ENCODE measurements at places on chromosomes 1 and 21. TPM values are rescaled to one million over a fixed set of nuclear protein-coding genes. Genes with fewer than 3 reads are reported as not detected.
A peak's percentile ranks its signal among the peaks of the same experiment; 100 is the strongest.

- no peak for DNase-seq
These were observed 4.6 kb downstream of the PKLR start for GRCh38 chr1:155296661-155297060.

- no peak for DNase-seq
These were observed 110.5 kb upstream of the COL11A1 start for GRCh38 chr1:103218821-103219220.

DNA sequence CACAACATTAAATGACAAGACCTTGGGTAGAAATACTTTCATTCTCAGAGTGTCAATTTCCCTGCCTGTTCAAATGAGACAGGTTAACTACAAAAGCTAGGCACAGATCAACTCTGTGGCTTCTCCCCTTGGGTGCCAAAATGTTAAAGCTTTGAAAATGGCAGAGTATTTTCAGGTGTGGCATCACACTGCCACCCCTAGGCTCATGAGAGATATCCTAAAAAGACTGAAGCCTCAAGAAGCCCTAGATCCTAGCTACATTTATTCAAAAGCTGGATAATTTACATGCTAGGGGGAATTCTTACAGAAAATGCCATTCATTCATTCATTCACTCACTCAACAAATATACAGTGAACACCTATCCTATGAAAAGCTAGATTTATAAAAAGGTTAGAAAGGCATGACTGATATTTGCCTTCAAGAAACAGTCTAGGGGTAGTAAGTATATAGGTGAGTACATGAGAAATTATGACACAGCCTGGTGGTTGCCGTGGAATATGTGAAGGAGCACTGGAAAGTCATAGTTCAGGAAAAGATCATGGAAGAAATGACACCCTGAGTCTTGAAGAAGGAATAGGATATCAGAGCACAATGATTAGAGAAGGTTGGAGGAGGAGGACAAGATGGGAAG lies 15.9 kb upstream of the RAB4A start:
- DNase-seq = peak; percentile 74

DNA sequence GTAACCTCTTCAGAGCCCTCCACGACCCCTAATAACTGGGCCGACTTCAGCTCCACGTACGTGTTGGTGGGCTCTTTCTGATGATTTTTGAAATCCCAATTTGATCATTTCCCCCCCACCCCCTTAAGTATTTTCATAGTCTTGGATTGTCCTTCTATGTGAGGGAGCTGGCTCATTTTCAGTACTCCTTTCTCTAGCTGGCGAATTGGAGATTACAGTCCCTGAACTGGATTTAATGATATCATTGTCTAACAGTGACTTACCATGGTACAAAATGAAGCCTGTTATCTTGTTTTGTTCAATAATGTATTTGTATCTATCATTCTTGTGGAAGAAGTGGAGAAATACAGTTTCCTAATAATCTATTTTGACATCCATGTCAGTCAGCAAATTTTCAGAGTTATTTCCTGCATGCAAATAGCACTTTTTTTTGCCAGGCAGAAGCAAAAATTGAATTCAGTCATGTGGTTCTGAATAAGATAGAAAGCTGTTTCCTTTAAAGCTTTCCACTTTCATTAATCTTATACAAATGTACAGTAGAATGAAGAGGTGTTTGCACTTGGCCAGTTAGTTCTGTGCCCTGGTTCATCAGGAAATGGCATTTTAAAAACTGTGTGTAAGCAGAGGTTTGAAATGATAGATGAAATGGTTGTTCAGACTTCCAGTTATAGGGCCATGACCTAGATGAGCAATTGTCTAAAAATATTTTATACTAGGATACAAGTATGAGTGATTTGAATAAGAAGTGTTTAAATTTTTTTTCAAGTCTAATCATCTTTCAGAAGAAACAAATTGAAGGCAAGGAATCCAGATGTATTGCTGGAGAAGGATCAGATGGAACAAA lies 104.2 kb downstream of the ATP5PO start:
- DNase-seq = no peak

GRCh38 chr21:31594726-31595125 lies 64.8 kb upstream of the SOD1 start:
- DNase-seq = no peak

- peak; percentile 83 for DNase-seq
These were observed 8.0 kb upstream of the MAN1C1 start for GRCh38 chr1:25608488-25609178.

GRCh38 chr1:55822891-55823290 lies 607.7 kb upstream of the USP24 start:
- no peak for DNase-seq

DNA sequence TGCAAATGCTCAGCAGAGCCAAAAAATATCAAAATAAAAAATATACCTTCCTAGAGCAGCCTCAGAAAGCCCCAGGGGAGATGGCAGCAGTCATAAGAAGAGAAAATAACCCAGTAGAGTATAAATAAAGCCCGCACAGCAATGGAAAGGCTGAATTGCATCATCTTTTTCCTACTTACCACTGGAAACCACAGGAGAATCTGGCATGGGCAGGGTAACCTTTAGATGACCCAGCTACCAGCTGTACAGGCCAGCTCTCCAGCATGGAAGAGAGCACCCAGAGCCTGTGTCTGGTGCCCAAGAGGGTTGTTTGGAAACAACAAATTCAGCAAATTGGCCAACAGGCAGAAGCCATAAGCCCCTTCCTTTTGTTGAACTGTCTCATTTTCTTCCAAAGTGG lies 253.1 kb downstream of the OMA1 start:
- DNase-seq = no peak

DNA sequence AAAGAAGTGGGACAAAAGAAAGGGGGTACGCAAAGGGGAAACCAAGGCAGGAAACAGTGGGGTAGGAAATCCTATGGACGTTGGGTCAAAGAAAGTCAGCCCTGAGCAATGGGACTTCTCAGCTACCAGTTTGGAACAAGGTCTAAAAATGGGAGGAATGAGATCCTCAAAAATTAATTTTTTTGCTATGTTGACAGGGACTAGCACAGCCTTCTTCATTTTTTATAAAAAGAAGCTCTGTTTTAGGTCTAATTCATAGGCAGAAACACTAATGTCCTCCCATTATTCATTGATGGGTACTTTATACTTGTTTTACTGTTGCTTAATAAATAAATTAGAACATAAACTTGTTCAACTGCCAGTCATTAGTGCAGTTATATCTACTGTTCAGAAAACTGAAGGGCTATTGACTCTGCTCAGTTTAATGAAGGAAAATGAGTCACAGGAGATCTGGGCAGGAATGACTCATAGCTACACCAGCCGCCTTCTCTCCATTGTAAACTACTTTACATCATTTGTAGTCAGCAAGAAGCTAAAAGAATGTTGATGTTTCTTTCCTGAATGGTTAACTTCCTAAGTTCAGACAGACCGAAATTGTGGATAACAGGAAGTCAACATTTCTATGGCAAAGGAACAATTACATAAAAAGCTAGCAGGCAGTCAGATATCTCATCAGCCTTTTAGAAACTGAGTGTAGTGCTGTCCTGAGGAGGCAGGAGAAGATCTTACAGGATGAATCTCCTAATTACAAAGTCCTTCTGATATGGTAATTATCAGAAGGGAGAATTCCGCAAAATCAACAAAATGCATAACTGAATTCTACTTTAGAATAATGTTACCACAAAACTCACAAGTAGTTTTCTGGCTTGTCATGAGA lies 356.4 kb upstream of the PKN2 start:
- peak; percentile 84 for DNase-seq

DNA sequence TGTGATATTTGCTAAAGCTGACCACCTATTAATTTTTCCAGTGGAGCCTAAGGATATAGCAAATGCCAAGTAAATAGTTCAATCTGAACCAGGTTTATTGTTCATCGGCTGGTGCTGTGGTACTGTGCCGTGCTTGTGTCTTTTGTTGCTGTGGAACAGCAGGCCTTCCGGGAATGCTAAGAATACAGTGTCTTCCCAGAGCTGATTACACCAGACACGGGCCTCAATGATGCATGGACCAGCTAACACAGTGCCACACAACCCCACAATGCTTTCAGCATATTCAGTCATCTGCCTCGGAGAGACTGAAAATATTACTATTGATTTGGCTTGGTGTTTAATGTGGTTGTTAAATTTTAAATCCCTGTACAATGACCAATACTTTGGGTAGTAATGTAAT lies 415.4 kb downstream of the PTBP2 start:
- DNase-seq = no peak

- DNase-seq = peak; percentile 47
These were observed 86.3 kb downstream of the ACBD6 start for GRCh38 chr1:180415985-180416633.

GRCh38 chr1:214248311-214249085 lies 32.5 kb upstream of the SMYD2 start:
- DNase-seq = no peak

Gene FAM76A
- total RNA-seq = 7.5 TPM

Gene OR2T11
- not detected for total RNA-seq

Gene CD1B
- total RNA-seq = not detected

Gene OR2L13
- not detected for total RNA-seq

Gene TMCC2
- 0.21 TPM for total RNA-seq

Gene SMCP
- not detected for total RNA-seq

Measured in HT-29 (cell line).